ENCODE measurements at places on chromosomes 3 and 15.

DNA sequence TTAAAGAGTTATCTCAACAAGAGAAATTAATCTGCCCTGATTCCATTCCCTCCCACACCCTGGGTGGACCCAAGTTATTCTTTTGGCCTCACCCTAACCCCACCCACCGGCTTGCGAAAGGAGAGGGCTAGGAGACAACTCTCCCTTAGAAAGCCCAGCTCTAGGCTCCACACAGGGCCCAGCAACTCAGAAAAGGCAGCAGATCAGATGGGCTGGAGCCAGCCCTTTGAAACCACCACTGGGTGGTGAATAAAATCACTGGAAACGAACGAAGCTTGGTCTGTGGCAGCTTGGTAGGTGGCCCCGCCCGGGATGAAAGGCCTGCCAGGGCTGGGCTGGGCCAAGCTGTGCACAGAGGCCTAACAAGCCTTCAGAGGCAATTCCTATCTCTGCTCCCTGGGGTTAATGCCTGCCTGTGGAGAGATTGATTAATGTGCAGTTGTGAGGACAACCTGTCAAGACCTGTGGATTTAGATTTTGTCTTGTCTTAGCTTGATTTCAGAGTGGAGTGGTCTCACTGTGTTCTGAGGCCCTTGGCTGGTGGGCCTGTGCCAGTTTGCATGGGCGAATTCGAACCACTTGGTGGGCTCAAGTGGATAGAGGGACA, 38.8 kb downstream of the BHLHE40 start:
- DNase-seq, result no peak

- DNase-seq, result no peak
Observed at GRCh38 chr3:151875759-151876158, 2.3 kb downstream of the SUCNR1 start.

DNA sequence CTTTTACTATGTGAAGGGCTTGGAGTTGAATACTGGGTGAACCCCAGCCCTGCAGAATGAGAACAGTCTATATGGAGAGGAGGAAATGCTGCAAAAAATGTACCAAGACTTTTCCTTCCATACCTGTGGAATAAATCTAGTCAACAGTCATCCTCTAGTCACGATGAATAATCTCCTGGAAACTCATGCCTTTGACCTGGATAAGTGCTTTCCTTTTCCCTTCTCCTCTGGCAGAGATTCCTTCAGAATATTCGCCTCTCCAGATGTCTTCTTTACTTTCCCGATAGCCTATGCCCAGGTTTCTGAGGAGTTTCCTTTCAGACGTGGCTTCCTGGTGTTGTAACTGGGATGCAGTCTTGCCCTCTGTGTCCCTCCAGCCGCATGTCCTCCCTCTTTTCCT, 28.1 kb downstream of the CCNL1 start:
- no peak for DNase-seq

- no peak for DNase-seq
Observed at GRCh38 chr3:97954228-97954827, 17.9 kb downstream of the RIOX2 start.

DNA sequence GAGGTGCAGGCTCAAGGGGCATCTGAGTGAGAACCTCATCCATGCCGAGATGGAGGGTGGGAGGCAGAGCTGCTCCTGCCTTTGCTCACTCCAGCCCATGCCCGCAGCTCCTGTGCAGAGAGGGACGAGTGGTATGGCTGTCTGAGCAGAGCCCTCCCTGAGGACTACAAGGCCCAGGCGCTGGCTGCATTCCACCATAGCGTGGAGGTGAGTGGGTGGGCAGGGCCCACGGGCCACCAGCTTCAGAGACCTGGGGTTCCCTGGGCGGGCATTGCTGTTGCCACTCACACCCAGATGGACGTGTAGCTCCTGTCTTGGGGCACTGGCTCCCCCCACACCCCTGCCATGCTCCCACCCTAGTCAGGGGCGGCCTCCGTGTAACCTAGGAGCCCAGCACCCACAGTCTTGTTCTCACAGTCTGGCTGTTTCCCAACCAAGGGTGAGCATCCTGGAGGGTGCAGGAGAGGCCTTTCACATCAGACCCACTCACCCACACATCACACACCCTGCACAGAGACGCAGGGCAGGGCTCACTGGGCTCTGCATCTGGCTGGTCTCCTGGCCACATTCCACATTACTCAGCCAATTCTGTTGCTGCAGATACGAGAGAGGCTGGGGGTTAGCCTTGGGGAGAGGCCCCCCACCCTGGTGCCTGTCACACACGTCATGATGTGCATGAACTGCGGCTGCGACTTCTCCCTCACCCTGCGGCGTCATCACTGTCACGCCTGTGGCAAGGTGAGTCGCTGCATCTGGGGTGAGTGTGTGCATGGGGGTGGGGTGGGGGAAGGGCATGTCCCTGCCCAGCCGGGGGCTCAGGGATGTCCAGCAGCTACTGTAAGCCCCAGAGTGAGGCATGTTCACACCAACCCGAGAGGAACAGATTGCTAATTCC, 25.3 kb upstream of the NR2C2 start:
- no peak for DNase-seq

GRCh38 chr15:40959331-40960141, 6.3 kb downstream of the CHAC1 start:
- DNase-seq, result peak; percentile 50

Measured in WTC11 (cell line).